Lung (tissue), 17 donors: ENCODE measurements at places on chromosomes 11 and 22.
A peak's percentile ranks its signal among the peaks of the same experiment; 100 is the strongest.

DNA sequence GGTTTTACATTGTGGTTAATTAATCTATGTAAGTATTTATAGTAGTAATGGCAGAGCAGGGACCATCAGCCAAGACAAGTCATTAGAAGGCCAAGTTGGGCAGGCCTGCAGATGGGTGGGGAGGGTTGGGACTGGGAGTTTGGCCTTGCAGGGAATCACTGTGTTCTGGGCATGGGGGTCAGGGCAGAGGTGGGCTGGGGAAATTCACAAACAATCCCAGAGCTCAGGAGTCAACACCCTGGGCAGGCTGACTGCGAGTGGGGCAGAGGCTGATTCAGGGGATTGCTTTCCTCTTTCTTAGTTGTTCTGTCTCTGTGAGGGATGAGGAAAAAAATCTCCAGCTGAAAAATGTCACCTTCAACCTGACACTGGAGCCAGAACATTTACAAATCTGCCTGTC lies 322.5 kb downstream of the NTM start:
- no peaks in the 10 kb centered on the region for H3K27me3 ChIP-seq
- no peak for DNase-seq
- H3K4me3 ChIP-seq: no peak overlapping the region
- no peak overlapping the region for H3K27ac ChIP-seq

DNA sequence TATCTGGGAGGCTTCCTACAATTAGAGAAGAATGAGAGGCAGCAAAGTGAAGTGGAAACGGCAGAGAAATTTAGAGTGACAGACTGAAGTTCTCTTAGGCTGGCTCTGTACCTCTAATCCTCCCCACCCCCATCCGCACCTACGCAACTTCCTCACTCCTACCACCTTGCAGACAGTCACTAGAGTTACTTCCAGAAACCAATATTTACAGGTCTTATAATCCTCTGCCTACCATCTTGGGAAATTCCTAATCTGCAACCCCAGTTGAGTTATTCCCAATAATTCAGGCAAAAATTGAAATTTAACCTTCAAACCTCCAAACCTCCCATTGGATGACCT lies 71.7 kb downstream of the PAK1 start:
- no peak for DNase-seq
- no peaks in the 10 kb centered on the region for H3K36me3 ChIP-seq
- H3K27ac ChIP-seq: no peak overlapping the region
- no peaks in the 10 kb centered on the region for H3K27me3 ChIP-seq
- H3K4me3 ChIP-seq: no peak overlapping the region

DNA sequence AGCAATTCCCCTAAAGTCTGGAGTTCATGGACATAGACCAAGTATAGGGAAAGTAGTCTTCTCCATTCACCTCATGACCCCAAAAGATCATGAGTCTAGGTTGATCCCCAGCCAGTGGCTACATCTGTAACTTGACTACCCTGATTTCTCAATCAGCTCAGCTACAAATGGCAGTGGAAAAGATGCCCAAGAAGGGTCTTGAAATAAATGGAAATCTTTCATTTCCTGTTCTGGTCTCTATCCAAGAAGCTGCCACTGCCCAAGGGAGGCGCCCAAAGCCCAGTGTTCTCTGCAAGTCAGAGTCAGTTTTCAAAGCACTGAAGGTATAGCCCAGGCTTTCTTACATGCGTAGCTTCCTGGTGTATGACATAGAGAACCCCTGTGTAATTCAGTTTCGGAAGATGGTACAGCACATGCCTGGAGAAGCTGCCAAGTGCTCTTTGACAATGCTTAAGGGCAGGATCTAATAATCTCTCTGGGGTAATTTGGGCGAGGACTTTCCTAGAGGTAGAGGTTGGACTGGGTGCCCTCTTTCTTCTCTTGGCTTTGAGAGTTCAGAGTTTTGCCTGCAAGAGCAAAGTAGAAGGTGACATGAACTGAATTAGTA lies 101.1 kb downstream of the ADAMTS15 start:
- no peaks in the 10 kb centered on the region for H3K27me3 ChIP-seq
- H3K27ac ChIP-seq: no peak overlapping the region
- H3K36me3 ChIP-seq: no peaks in the 10 kb centered on the region
- H3K4me3 ChIP-seq: no peak overlapping the region
- H3K4me1 ChIP-seq: peaks cover 22% of the 10 kb centered on the region

DNA sequence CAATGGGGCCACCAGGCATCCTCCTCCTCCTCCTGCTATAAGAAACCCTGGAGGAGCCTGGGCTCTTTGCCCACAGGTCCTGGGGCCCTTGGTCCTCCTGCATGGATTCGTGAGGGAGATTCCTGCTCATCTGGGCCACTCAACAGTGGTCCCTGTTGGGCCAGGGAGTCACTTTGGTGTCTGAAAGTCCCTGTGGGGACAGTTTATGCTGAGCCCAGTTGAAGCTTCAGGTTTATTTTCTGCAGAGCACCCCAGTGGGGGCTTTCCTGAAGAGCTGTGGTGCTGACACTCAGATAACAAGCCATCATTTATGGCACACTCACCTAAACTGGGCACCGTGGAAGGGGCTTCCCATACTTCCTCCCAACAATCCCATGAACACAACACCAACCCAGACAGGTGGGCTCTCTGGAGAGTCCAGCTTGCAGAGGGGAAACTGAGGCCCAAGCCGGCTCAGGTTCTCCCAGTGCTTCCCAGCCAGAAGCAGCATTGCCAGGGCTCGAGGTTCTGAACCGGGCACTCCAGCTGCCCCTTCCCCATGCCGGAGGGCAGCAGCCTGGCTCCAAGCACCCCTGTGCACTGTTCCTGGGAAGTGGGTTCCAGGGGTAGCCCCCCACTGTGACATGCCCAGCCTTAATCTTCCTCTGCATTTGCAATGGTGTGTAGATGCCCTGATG lies 91.3 kb downstream of the MYEOV start:
- H3K4me3 ChIP-seq: no peak overlapping the region
- peaks cover 22% of the 10 kb centered on the region for H3K4me1 ChIP-seq
- H3K27me3 ChIP-seq: no peaks in the 10 kb centered on the region
- H3K27ac ChIP-seq: no peak overlapping the region
- no peaks in the 10 kb centered on the region for H3K36me3 ChIP-seq

DNA sequence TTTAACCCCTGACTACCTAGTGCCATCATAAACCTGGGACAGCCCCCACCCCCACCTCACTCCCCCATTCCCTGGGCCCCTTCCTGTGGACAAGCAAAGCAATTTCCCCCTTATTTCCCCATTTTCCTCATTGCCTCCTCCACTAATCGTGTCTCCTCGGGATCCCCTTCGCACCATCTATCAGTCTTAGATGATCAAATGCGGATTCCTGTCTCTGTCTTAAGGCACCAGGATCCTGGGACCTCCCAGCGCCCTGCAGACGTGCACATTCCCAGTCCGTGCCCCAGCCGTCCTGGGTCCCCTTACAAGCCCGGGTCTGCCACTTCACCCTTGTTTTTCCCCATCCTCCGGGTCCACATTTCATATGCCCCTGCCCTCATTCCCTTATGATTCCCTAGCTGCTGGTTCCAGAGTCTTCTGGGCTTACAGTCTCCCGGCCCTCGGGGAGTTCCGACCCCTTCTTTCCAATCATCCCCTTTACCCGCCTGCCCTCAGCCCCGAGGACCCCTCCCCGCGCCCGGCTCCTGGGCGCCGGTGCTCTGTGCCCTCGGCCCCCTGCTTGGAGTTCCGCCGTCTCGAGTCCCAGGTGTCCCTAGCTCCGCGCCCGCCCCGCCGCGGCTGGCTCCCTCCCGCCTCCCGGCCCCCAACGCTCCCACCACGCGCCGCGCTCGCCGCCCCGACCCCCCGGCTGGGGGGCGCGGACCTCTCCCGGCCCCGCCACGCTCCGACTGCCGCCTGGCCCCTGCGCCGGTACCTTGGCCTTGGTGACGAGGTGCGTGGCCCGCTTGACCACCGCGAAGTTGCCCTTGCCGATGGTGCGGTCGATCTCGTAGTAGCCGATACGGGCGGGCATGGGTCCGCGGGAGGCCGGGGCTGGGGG lies 599 bp downstream of the SIK3 start:
- H3K27ac ChIP-seq: peak overlapping the region; percentile 98
- peak overlapping the region; percentile 96 for H3K4me3 ChIP-seq
- H3K4me1 ChIP-seq: peaks cover 22% of the 10 kb centered on the region
- H3K36me3 ChIP-seq: no peaks in the 10 kb centered on the region
- peak; percentile 63 for DNase-seq

DNA sequence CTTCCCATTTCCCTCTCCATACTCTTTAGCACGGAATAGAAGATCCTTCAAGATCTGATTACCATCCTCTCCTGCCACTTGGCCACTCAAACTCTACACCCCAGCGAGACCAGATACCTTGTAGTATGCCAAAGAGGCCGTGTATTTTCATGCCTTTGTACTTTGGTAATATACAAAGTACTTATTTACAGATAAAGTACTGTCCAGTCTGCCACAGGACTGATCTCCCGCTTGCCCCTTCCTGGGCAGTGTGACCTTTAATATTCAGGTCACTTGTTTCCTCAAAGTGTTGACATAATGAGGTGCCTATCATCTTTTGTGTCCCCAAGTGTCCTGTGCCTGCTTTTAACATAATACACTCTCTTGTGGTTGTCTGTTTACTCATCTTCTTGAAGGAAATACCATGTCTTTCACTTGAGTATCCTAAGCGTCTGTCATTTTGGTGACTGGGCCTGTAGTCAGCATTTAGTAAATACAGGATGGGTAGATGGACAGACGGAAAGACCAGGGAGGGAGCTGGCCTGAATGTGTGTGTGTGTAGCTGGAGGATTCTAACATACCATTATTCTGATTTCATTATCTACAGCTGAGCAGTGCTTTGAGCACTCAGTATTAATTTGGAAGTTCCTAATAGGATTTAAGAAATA lies 137.4 kb downstream of the NAV2 start:
- no peaks in the 10 kb centered on the region for H3K27me3 ChIP-seq
- H3K36me3 ChIP-seq: no peaks in the 10 kb centered on the region
- no peak for DNase-seq
- peak overlapping the region; percentile 36 for H3K27ac ChIP-seq
- H3K4me3 ChIP-seq: no peak overlapping the region

DNA sequence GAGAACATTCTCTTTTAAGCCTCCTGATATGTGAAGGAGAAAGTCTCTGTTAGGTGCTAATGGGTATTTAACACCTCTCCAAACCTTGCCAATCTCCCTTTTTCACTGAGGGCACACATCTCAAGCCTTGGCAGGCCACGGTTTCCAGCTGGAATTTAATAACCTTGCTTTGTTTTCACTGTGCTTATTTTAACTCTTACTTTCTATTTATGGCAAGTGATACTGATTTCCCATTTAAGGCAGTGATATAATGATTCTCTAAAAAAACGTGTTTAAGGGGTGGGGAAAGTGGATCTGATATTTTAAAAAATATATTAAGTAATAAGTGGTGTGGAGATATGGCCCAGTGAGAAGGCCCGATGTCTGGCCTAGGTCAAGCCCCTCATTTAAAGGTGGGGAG lies 1.1 kb upstream of the RASD2 start:
- no peaks in the 10 kb centered on the region for H3K27me3 ChIP-seq
- H3K4me1 ChIP-seq: peaks cover 9% of the 10 kb centered on the region
- H3K36me3 ChIP-seq: no peaks in the 10 kb centered on the region
- no peak for DNase-seq
- H3K4me3 ChIP-seq: no peak overlapping the region

GRCh38 chr11:116601814-116602636 lies 170.8 kb downstream of the BUD13 start:
- H3K27ac ChIP-seq: no peak overlapping the region
- H3K4me1 ChIP-seq: no peaks in the 10 kb centered on the region
- H3K27me3 ChIP-seq: no peaks in the 10 kb centered on the region
- no peak for DNase-seq
- H3K36me3 ChIP-seq: no peaks in the 10 kb centered on the region

GRCh38 chr11:120169981-120170698 lies 32.2 kb upstream of the TRIM29 start:
- H3K36me3 ChIP-seq: no peaks in the 10 kb centered on the region
- DNase-seq: no peak
- no peak overlapping the region for H3K4me3 ChIP-seq
- no peak overlapping the region for H3K27ac ChIP-seq

GRCh38 chr11:111851636-111852035 lies 19.7 kb downstream of the ALG9 start:
- H3K27me3 ChIP-seq: no peaks in the 10 kb centered on the region
- peak; percentile 11 for DNase-seq
- no peaks in the 10 kb centered on the region for H3K4me1 ChIP-seq
- H3K36me3 ChIP-seq: peaks cover 14% of the 10 kb centered on the region
- no peak overlapping the region for H3K4me3 ChIP-seq
- H3K27ac ChIP-seq: no peak overlapping the region

DNA sequence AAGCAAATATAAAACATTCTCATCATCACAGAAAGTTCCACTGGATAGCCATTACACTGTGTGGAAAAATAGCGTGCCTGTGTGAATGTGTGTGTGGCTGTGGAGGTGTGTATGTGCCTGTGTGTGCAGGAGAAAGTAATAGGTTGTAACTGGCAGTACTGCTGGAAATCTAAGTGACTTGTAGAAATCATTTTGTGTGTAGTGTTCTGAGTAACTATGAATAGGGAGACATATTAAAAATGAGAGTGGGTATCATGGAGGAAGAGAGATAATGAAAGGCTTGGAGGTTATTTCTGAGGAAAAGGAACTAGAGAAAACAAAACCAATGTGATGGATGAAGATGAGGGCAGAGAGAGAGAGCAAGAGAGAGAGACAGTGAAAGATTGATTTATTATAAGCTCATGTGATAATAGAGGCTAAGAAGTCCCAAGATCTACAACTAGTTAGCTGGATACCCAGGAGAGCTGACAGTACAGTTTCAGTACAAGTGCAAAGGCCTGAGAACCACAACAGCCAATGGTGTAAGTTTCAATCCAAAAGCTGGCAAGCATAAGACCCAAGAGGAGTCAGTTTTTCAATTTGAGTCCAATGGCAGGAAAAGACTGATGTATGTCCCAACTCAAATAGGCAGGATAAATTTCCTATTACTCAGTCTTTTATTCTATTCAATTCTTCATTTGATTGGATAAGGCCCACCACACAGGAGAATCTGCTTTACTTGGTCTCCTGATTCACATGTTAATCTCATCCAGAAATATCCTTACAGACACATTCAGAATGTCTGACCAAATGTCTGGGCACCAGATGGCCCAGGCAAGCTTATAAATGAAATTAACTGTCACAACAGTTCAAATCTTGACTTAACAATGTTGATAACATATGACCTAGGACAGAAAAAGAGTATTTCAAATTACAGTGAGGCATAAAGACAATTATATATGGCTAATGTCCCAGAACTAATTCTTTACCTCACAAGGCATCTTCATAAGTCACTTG lies 14.9 kb downstream of the KBTBD3 start:
- DNase-seq: no peak
- no peak overlapping the region for H3K27ac ChIP-seq
- H3K4me1 ChIP-seq: no peaks in the 10 kb centered on the region
- no peaks in the 10 kb centered on the region for H3K36me3 ChIP-seq
